ENCODE measurements at places on chromosomes 16 and 17. TPM values are rescaled to one million over a fixed set of nuclear protein-coding genes. Genes with fewer than 3 reads are reported as not detected.

DNA sequence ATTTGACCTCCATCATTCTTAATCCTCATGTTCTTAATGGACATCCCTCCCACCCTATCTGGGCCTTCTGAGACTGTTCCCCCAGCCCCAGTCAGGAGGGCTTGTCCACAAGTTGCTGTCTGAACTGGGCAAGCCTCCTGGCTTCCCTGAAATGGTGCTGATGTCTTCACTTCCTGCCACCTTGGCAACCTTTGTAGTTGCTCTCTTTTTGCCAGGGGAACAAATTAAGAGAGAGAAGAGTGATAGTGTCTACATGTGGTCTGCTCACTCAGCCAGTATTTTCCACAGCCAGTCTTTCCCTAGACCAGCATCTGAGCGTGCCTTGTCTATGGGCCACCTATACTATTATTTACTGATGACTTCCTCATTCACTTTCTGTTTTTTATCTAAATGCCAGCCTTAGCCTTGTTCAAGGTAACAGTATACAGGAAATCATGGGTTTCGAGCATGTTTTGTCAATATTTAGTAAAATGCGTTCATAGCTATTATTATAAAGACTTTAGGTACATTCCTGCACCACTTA, 710.1 kb downstream of the MAF start:
- DNase-seq = no peak

GRCh38 chr16:84103678-84104077, 13.1 kb downstream of the MBTPS1 start:
- no peak for DNase-seq

Gene CDT1
- total RNA-seq = 36.8 TPM

DNA sequence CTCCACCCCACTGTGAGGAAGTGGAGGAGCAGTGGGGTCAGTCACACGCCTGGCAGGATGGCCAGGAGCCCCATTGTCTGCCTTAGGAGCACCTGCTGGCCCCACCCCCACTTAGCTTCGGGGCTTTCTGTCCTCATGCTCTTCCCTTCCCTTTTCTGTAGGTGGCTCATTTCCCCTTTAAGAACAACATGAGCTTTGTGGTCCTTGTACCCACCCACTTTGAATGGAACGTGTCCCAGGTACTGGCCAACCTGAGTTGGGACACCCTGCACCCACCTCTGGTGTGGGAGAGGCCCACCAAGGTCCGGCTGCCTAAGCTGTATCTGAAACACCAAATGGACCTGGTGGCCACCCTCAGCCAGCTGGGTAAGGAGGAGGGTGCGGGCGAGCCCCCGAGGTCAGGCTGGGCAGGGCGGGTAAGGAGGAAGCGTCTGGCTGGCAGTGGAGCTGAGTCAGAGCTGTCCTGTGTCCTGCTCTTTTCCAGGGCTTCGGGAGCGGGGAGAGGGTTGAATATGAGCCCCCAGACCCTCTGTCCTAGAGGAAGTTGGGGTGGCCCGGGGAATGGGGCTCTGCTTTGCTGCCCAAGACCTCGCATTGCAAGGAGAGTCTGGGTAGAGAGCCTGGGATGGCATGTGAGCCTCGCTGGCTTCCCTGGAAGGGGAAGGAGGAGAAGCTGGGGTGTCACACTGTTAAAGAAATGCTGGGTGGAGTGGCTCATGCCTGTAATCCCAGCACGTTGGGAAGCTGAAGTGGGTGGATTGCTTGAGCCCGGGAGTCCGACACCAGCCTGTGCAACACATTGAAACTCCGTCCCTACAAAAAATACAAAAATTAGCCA, 9.2 kb upstream of the SERPINF1 start:
- DNase-seq = no peak

Gene KRTAP9-8
- total RNA-seq = not detected

- no peak for DNase-seq
Observed at GRCh38 chr17:63960006-63960405, 12.7 kb downstream of the SCN4A start.

- no peak for DNase-seq
Observed at GRCh38 chr17:47622180-47622549, 27.6 kb upstream of the KPNB1 start.

Gene MYH8
- 0.05 TPM for total RNA-seq

Gene EPX
- total RNA-seq = not detected

DNA sequence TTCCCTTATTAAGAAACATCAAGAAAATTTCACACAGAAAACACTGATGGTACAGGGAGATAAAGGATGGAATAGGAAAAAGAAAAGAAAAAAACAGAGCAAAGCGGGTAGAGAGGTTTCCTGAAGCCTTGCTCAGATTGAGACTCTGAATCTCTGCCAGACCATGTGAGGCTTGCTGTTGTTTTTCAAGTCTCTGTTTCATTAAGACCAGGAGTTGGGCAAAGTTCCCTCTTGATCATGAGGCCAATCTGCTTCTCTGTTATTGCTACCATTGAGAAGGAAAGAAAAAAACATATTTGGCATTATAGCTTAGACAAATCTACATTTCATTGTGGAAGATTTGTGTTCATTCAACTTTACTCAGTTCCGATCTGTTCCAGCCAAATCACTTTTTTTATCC, 201.6 kb upstream of the SOX9 start:
- no peak for DNase-seq

- DNase-seq = peak; percentile 42
Observed at GRCh38 chr17:77692571-77693161, 265.8 kb upstream of the TNRC6C start.

Gene CAPN15
- total RNA-seq = 52.3 TPM

DNA sequence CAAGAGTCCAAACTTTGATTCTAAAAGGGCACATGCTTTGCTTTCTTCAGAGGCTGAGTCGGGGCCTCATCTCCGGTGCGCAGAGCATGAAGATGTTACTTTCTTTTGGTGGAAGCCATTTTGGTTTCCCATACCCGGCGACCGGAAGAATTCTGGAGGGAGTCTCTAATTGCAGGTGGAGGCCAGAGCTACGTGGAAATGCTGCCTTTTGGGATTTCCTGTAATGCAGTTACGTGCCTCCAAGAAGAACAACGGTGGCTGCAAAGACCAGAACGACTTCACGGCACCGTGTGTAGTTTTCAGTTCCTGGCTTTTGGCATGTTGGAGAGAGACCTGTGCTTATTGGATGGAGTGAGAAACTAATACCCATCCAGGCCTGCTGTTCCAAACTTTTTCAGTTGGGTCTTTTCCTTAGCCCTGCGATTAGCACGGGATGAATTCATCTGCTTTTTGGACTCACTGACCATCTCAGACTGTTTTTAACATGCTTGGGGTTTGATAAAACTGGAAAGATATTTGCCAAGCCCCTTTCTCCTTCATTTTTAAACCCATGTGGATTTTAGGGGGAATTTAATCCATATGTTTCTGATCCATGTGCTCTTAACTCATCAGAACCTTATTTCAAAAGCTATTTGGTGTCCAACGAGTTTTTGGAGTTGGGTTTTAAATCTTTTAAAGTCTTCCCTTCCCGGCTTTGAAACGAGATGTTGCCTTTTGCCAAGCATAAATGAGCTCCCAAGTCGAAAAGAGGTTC, 19.0 kb downstream of the FOXL1 start:
- DNase-seq = no peak

Gene IGFBP4
- total RNA-seq = 25.7 TPM

Gene CTRL
- 1.4 TPM for total RNA-seq

DNA sequence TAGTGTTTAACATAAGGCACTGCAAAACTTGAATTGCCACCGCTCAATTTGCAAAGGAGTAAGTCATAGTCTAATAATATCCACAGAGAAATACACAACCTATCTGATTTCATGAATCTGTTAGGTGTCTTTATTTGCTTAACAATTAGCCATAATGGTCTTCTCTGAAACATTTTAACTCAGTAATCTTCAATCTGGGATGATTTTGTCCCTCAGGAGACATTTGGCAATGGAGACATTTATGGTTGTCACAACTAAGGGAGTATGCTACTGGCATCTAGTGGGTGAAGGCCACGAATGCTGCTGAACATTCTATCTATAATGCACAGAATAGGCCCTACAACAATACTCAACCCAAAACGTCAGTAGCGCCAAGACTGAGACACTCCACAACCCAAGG, 4.3 kb downstream of the UBE2G1 start:
- no peak for DNase-seq

DNA sequence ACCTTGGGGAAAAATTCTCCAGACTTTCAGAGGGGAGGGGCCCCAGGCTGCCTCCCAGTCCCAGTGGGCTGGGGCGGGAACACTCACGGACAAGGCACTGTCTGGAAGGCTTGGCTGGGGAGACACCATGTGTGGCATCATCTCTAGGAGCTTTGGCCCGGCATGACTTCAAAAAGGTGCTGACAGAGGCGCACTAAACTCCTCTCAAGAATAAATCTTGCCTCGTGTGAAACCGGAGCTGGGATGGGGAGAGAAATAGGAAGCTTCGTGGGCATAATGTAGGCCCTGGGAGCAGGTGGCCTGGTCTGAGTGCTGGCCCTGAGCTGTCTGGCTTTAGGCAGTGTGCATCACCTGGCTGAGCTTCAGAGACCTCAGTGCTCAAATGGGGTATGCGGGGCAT, 5.7 kb downstream of the WSCD1 start:
- DNase-seq = no peak

Gene PRR35
- 0.12 TPM for total RNA-seq

Gene OTOP2
- total RNA-seq = not detected

Gene LYZL6
- not detected for total RNA-seq

DNA sequence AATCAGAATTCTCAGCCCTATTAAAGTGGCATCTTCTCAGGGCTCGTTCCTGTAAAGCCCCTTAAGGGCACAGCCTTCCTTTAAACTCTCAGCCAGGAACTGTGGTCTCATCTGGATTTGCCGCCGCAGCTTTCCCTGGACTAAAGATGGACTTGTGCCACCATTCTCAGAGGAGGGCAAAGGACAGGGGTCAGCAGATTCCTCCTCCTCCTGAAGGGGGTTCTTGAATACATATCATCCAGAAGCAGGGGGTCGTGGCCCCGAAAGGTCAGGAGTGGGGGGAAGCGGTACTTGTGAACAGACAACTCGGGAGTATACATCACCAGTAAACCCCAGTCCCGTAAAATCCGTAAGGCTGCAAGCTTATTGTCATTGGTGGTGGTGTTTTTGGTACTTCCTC, 174.8 kb downstream of the RPTOR start:
- DNase-seq = no peak

Gene CIBAR2
- 4.9 TPM for total RNA-seq
